ENCODE measurements at places on chromosomes 16 and 17.

- DNase-seq = no peak
Observed at GRCh38 chr16:16021020-16021419, 71.6 kb downstream of the ABCC1 start.

DNA sequence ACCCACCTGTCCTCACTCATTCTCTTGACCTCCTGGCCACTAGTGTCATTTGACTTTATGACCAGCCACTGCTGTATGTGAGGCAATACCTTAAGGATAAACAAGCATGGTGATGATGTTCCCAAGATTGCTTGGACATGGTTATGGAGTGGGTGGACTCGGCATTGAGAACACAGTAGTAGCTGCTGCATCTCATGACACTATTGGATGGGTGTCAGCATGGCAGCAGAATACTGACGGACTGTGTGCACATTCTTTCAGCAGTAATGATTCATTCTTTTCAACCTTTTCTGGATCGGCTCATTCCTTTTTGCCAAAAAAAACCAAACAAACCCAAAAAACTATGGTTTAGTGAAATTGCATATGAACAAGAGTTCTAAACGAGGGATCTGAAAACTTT is 13.5 kb downstream of the SPECC1 start:
- DNase-seq = no peak

GRCh38 chr16:29821643-29822115 is 1.4 kb downstream of the MVP start:
- DNase-seq = peak; percentile 67

- no peak for DNase-seq
Observed at GRCh38 chr16:2162676-2163118, 7.1 kb downstream of the TRAF7 start.

- no peak for DNase-seq
Observed at GRCh38 chr17:72705905-72706395, 386.5 kb downstream of the SLC39A11 start.

- DNase-seq = no peak
Observed at GRCh38 chr16:87713451-87714229, 52.1 kb downstream of the KLHDC4 start.

DNA sequence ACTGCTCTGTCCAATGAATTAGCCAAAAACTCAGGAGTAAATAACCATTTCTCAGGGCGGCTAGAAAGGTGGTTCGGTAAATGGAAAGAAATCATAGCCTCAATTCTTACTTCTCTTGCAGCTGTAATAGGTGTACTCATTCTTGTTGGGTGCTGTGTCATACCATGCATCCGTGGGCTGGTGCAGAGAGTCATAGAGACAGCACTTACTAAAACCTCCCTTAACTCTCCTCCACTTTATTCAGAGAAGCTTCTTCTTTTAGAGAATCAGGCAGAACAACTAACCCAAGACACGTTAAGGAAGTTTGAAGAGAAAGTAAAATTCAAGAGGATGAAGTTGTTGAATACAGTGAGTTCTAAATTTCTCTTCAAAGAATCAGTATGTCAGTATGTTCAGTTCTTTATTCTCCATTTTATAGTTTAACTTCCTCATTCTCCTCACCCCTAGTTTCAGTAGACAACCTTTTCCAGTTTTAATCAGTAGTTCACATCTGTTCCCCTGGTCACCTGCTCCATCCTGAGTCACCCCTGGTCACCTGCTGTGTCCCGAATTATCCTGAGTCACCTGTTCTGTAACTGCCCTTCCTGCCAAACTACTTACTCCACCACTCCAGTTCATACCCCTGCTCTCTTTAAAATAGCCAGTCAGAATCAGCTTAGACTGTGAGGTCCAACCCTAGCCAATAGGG is 85.9 kb downstream of the EMP2 start:
- DNase-seq = no peak

- DNase-seq = no peak
Observed at GRCh38 chr16:55913716-55914115, 38.5 kb upstream of the CES5A start.

- DNase-seq = peak; percentile 98
Observed at GRCh38 chr17:30824356-30825145, at the start of gene CRLF3. TSS of gene CRLF3 (minus strand) at chr17:30824692. CDS start at chr17:30824651, 41 bp downstream.

- DNase-seq = no peak
Observed at GRCh38 chr16:69938981-69939820, 11.9 kb upstream of the CLEC18A start.

- peak; percentile 48 for DNase-seq
Observed at GRCh38 chr16:49021136-49021535, 260.5 kb downstream of the CBLN1 start.

- DNase-seq = no peak
Observed at GRCh38 chr16:67229906-67230808, 3.2 kb downstream of the TMEM208 start.

DNA sequence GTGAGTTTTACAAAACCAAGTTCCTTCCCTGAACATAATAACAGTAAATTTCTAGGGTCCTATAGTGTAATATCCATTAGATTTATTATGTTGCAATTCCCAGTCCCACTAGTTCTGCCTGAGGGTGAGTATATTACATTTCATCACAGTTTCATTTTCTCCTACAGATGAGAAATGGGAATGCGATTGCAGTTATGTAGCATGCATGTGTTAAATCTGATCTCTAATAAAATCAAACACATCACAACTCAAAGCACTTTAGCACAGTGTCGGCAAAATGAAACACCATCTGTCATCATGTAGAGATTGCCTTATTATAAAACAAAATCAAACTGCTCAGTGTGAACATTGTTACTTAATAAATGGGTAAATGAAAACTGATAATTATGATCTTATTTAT is 180.5 kb upstream of the TOX3 start:
- DNase-seq = no peak

- DNase-seq = no peak
Observed at GRCh38 chr17:33989361-33990148, 265.5 kb upstream of the CCL2 start.

DNA sequence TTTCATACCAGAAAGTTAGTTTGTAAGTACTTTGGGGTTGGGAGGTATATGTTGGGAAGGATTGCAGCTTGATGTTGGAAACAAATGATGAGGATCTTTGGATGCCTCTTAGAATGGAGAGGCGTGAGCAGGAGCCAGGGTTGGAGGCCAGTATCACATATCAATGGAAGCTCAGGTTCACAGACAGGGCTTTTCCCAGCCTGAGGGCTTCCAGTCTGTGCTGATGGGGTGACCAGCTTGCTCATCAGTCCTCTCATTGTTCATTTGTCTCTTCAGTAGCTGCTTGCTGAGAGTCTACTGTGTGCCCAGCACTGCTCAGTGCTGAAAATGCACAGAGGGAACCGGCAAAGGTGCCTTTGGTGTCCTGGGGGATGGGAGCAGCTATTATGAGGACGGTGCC is 5.8 kb downstream of the DNAAF1 start:
- no peak for DNase-seq

DNA sequence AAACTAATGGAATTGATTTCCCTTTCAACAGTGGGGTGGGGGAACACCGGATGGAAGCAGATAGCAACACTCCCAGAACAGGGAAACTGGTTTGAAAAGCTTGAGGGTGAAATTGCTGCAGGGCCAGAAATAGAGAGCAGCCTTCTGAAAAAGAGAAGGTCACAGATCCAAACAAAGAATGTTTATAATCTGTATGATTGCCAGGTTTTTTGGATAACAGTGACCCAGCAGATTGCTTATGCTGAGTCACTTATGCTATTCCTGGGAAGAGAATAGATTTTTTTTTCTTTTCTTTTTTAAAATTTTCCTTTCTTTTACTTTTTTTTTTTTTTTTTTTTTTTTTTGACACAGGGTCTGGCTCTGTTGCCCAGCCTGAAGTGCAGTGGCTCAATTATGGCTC is 641.3 kb downstream of the KCNJ2 start:
- DNase-seq = peak; percentile 40

DNA sequence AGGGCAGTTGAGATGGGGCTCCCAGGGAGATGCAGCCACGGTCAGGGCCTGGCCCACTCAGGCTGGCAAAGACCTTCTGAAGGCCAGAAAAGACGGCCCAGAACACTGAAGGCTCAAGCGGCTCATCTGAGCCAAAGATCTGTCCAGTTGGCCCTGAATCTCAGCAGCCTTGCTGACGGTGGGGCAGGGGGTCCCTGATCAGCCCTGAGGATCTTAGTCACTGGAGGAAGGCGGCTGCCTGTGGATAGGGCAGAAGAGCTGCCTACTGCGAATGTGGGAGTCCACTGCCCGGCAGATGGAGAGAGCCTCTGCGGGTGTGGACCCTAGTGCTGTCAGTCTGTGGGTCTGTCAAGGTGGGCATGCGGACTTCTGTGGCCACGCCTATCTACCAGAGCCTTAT is 1738.2 kb downstream of the TP53TG3F start:
- no peak for DNase-seq

DNA sequence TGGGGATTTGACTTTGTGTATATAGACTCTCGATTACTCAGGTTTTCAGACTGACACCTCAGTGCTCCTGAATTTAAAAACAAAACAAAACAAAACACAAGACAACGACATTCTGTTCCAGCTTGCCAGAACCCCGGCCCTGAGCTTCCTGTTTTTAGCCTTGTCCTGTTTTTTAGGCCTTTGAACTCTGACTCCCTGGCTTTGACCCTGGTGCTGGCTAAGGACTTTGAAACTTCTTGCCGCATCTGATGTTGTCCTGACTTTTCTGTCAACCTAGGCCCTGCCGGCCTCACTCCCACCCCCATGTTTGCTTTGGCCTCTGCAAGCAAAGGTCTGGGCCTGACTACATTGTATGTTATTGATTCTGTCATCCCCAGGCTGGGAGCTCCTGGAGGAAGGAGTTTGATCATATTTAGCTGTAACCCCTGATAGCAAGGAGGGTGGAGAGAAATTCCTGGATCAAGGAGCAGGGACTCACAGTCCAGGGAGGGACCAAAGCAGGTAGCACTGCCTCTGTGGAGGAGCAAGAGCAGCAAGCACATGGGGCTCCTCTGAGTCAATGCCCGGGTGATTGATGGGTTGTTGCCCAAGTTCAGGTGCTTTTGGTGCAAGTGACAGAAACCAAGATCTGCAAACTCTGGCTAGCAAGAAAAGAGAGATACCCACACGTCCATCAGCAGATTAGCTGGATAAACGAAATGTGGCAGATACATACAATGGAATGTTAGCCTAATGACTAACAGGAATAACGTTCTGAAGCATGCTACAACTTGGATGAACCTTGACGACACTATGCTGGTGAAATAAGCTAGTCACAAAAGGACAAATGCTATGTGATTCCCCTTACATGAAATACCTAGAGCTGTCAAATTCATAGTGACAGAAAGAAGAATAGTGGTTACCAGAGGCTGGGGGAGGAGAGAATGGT is 7.7 kb downstream of the CCL16 start:
- DNase-seq = no peak

- peak; percentile 72 for DNase-seq
Observed at GRCh38 chr17:31754239-31754945, 104.7 kb downstream of the COPRS start.

- DNase-seq = no peak
Observed at GRCh38 chr17:48445248-48445620, 15.2 kb upstream of the SKAP1 start.

DNA sequence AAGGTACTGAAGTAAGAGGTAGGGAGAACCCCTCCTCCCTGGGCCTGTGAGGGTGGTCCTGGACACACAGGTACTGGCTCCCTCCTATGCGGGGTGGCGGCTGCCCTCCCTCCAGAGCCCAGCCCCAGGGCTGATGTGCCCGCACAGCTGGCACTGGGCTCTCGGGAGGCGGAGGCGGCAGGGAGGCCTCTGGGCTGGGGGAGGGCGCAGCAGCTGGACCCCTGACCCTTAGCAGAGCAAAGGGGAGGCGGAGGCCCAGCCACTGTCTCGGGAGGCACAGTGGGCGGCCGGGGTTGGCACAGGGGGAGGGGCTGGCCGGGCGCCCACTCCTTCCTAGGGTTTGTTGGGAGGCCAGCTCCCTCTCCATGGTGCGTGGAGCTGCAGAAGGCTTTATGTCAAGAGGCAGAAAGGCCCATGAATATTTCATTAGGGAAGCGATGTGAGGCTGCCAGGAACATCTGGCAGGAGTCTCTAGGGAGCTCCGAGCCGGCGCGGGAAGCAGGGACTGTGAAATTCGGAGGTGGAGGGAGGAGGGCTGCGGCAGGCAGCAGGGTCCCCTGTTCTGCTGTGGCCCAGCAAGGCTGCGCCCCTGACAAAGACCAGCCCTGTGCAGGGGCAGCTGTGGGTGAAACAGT is 44.1 kb upstream of the ACSF3 start:
- no peak for DNase-seq

- no peak for DNase-seq
Observed at GRCh38 chr17:79415909-79416308, 194.9 kb downstream of the RBFOX3 start.

GRCh38 chr17:62675260-62675659 is 47.8 kb downstream of the MRC2 start:
- DNase-seq = peak; percentile 35

DNA sequence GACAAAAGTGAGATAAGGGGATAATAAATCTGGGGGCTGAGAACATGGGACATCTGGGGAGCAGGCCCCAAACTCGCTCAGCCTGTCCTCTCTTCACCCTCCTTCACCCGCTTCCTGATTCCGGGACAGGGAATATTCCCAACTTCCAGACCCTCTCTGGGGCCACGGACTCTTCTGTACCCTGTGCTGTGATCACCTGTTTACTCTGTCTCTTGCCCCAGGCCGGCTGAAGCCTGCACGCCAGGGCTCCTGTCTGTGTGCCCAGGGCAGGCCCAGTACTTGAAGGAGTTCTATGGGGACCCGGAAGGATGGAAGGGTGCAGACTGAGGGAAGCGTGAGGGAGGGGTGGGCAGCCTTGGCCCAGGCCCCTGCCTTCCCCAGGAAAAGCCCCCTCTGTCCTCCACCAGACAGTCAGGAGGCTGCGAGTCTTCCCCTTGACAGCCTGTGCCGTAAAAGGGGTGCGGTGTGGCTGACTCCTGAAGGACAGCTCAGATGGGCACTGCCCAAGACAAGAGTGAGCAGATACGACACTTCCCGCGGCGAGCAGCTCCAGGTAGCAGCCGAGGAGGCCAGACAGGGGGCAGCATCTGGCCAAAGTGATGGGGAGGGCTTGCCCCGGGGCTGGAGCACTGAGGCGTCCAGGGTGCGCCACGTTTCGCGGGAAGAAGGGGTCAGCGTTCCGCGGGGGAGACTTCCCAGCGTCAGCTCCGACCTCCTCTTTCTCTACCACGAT is 1.0 kb upstream of the CCNF start:
- DNase-seq = peak; percentile 17

DNA sequence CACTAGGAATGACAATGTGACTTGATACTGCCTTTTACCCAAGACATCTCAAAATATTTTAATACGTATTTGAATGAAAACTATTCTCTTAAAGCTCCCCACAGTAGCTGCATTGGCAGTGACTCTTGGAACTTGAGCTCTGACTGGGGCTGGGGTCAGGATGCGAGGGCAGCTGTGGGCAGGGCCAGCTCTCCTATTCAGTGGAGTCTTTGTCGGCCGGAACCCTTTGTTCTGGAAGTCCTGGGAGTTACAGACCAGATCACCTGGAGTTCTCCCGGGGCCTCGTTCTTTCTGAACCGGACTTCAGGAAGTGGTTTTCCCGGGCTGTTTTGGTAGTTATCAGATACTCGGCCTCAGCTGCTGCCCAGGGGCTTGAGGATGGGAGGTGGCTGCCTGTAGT is 84.9 kb downstream of the NPIPB11 start:
- DNase-seq = no peak

DNA sequence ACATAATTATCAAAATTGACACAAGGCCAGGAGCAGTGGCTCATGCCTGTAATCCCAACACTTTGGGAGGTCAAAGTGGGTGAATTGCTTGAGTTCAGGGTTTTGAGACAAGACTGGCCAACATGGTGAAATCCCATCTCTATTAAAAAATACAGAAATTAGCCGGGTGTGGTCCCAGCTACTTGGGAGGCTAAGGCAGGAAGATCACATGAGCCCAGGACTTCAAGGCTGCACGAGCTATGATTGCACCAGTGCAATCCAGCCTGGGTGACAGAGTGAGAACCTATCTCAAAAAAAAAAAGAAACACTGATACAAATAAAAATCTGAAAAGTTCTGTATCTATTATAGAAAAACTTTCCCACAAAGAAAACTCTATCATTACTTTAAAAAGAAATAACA is 15.5 kb downstream of the MYH10 start:
- DNase-seq = no peak

Data from AG08395 (cell line).